Suprapubic skin (tissue), 4 donors: ENCODE measurements at places on chromosomes 7 and 10. TPM values are rescaled to one million over a fixed set of nuclear protein-coding genes. Genes with fewer than 3 reads are reported as not detected.
A peak's percentile ranks its signal among the peaks of the same experiment; 100 is the strongest.

The VSTM2A gene
- total RNA-seq: not detected

DNA sequence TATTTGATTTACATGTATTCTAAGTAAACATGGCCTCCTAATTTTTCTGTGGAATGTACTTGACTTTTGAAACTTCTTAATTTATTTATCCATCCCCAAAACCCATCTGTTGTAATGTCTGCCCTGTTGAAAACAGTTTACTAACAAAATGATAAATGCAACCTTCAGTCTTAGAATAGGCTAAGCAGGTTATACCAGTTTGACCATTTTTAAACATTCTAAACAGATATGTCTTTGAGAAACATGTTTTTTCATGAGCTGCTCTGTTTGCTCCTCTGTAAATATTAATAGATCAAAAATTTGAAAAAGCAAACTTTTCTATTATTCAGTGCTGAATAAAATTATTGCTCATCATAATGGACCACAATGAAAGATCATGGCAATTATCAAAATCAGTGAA is 33.4 kb upstream of the NRBF2 start:
- no peak for DNase-seq

- no peak for DNase-seq
These were observed 46.5 kb upstream of the HGF start for GRCh38 chr7:81816312-81816711.

DNA sequence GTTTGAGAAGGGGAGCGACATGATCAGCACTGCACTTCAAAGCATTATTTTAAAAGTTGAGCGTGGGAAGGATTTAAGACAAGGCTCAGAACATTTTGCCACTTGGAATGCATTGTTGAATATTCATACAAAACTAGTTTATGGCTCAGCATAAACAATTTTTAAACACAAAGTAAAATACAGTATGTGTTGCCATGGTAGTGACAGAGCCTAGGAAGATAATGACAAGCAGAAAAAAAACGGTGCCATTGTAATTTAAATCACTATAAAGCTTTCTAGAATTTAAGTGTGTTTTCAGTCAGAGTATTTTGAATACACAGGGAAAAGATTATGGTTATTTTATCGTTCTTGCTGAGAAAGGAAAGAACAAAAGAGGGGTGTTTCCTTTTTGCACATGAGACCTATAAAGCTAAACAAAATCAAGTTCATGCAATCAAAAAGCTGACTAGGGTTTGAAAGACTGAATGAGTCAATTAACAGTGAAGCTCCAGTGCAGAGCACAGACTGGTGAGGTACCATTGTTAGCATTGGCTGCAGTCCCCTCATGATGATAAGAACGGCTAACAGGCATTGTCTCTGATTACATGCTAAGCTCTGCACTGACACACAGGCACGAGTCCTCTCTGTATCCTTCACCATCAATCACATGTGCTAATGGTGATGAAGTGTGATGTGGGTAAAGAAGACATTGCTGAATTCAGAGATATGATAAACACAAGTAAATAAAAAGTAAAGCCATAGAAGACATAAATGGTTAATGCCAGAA is 181.9 kb upstream of the VSTM2A start:
- DNase-seq: no peak

- no peak for DNase-seq
These were observed 37.1 kb downstream of the CAV1 start for GRCh38 chr7:116561697-116562483.

- no peak for DNase-seq
These were observed 24.7 kb upstream of the SEMA3A start for GRCh38 chr7:84219310-84219709.

GRCh38 chr10:121365566-121365965 is 232.7 kb downstream of the FGFR2 start:
- DNase-seq: no peak

DNA sequence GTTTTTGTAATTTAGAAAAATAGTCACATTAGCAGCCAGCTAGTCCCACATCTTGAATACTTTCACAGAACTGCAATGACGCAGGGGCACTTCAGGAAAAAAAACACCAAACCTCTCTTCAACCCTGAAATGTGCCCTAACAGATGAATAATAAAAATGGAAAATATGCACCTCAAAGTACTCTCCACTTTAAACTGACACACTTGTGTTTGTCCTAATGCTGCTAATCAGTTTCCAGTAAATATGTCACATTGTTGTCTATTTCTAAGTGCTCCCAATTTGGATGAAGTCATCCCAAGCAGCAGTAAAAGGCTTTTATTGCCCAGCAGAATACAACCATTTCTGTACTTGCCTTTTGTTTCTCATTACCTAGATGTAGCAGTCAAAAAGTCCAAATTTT is 86.7 kb downstream of the PARD3 start:
- DNase-seq: no peak

The FAM237B gene
- total RNA-seq: not detected

GRCh38 chr10:49651917-49652316 is 27.5 kb upstream of the C10orf53 start:
- peak; percentile 55 for DNase-seq

The TMEM184A gene
- 55.0 TPM for total RNA-seq

DNA sequence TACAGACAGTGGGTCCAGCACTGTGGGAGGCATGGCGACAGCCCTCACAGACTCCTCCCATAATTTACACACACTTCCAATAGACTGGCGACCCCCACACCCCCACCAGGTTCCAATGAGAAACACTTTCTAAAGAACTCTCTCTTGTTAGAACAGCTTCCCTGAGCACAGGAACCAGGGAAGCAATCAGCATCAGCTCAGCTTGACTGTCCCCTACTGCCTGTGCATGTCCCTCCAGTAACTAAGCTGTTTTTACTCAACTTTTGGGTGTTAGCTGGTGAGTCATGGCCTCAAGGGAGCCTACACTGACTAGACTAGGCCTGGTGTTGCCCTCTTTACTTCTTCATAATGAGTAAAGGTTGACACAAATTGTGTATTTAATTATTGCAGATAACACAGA is 32.6 kb upstream of the HERPUD2 start:
- DNase-seq: no peak

The ZFAND2A gene
- 17.8 TPM for total RNA-seq

DNA sequence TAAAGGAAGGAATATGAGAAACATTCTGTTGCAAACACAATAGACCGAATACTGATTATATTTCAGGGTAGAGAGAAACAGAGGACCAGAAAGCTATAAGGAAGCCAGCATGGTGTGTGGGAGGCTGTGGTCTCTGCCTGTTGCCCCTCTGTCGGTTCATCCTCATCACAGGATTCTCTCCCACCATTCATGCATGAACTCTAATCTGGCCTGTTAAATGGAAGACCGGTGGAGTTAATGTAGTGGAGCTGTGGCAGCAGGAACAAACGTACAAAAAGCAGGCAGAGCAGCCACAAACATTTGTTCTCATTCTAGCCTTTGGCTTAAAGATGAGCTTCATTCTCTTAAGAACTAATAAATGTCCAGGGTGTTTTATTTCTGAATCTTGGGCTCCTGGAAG is 902.4 kb downstream of the LRMDA start:
- DNase-seq: no peak

The MMRN2 gene
- total RNA-seq: 23.1 TPM

- no peak for DNase-seq
These were observed 145.3 kb downstream of the DIP2C start for GRCh38 chr10:543862-544822.

DNA sequence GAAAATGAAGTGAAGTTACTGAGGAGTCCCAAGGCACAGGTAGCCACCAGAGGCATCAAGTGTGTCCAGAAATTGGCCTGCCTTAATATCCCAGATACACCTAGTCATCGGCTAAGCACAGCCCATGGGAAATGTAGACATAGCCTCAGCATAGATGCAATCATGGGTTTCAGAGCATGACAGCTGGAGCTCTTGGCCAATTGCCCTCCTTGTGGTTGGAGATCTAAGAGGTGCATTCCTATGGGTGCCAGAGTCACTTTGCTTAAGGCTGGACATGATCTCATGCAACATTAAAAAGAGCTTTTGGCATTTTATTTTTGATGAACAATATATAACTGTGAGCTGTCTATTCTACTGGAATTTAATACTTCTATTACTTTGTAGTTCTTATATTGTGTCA is 758.0 kb upstream of the LRRTM3 start:
- DNase-seq: no peak

GRCh38 chr10:120415709-120416330 is 41.2 kb upstream of the PLPP4 start:
- no peak for DNase-seq

- DNase-seq: peak; percentile 64
These were observed 638 bp downstream of the BRAT1 start for GRCh38 chr7:2554661-2555111.

The ZNF37A gene
- total RNA-seq: 7.4 TPM

The OR2A42 gene
- not detected for total RNA-seq

DNA sequence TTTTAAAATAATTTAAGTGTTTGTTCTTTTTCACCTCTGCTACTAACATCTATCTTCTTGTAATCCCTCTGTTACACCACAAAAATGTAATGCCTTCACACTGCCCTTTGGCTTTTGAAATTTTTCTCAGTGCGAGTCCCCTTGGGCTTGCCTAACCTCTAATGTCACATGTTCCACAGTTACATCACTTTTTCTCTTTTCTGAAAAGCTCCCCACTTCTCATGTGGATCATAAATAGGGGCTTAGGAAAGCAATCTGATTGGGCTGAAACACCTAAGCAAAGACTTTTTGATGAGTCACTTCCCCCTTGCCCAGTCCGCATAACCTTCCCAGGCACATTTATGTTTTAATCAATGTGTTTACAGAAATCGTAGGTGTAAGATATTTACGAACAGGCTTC is 288.2 kb downstream of the IPMK start:
- no peak for DNase-seq
